ENCODE measurements at places on chromosomes 2 and 18.

DNA sequence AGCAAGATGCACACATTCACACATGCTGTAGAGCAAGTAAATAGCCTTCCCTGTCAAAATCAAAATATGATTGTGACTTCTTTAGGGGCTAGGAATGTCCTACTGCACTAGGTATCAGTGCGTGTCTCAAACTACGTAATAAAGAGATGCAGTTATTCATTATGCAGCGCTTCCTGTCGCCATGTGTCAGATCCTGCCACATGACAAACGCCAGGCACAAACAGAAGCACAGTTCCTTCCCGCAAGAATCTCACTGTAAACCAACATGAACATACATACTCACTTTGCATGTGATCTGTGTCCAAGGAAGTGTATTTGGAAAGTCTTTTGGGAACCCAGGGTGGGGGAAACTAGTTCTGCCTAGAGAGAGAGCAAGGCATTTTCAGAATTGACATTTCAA is 599.9 kb downstream of the RNF144A start:
- no peak for DNase-seq

GRCh38 chr2:212384027-212384426 is 154.6 kb downstream of the ERBB4 start:
- DNase-seq = no peak

- no peak for DNase-seq
These were observed 209.4 kb downstream of the CDH20 start for GRCh38 chr18:61542596-61542995.

- no peak for DNase-seq
These were observed 98.8 kb downstream of the ZBTB7C start for GRCh38 chr18:48310353-48310752.

DNA sequence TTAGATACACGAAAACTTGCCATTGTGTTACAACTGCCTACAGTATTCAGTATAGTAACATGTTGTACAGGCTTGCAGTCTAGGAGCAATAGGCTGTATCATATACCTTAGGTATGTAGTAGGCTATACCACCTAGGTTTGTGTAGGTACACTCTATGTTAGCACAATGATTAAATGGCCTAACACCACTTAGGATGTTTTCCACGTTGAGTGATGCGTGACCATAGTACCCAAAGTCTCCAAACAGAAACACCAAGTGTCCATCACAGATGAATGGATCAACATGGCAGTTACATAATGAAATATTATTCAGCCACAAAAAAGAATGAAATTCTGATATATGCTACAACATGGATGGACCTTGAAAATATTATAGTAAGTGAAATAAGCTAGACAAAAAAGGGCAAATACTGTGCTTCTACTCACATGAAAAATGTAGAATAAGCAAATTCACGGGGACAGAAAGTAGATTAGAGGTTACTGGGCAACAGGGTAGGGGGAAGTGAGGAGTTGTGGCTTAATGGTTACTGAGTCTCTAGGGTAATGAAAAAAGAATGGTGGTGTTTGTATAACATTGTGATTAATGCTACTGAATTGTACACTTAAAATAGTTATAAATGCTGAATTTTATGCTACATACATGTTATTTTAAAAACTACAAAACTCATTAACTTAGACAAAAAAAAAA is 62.6 kb downstream of the TMEM131 start:
- DNase-seq = no peak

GRCh38 chr18:24373328-24373727 is 24.3 kb downstream of the OSBPL1A start:
- DNase-seq = no peak

GRCh38 chr2:187638840-187639239 is 84.6 kb upstream of the TFPI start:
- no peak for DNase-seq

DNA sequence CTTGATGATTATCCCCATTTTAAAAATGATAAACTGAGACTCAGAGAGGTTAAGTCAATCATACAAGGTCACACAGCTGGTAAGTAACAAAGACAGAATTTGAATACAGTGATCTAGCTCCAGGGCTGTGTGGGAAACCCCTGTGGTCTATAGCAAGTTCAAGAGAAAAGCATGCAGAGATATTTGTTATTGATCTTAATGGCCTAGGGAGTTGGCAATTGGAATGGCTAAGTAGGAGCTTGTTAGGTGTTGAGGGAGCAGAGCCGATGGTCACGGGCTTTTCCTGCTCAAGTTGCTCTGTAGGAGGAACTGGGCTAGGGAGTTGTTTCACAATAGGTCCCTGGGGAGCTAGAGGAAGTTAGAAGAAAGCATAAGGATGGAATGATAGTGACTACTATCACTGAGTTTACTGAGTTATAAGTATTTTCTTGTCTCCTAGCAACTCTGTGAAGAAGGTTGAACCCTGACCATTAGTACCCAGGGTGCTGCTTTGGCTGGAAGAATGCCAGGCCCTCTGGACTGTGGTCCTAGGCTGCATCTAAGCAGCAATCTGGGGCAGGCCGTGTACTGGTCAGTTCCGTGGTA is 30.0 kb downstream of the RNF125 start:
- peak; percentile 22 for DNase-seq

DNA sequence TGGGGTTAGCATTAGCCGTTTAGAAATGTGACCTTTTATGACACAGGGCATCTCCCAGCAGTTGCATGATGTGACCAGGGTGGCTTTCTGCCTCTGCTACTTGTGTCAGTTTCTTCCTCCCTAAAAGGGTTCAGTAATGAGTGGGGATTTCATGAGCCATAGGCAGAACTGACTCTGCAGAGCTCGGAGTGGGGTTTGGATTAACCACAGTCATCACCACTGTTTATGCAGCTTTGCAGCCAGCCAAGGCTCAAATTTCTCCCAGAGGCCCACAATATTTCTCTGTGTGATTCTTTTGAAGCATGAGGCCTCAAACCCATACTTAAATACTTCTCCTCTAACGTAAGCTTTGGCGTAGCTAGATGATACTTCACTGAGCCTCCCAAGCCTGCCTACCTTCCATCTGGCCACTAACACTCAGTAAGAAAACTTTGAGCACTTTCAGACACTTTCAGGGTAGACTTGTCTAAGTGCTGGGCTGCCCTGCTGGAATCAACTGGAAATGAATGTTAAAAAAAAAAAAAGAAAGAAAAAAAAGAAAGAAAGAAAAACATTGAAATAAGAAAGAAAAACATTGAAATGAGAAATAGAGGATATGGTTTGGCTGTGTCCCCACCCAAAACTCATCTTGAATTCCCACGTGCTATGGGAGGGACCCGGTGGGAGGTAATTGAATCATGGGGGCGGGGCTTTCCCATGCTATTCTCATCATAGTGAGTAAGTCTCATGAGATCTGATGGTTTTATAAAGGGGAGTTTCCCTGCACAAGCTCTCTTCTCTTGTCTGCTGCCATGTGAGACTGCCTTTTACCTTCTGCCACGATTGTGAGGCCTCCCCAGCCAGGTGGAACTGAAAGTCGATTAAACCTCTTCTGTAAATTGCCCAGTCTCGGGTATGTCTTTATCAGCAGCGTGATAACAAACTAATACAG is 11.5 kb upstream of the LAPTM4A start:
- peak; percentile 91 for DNase-seq

DNA sequence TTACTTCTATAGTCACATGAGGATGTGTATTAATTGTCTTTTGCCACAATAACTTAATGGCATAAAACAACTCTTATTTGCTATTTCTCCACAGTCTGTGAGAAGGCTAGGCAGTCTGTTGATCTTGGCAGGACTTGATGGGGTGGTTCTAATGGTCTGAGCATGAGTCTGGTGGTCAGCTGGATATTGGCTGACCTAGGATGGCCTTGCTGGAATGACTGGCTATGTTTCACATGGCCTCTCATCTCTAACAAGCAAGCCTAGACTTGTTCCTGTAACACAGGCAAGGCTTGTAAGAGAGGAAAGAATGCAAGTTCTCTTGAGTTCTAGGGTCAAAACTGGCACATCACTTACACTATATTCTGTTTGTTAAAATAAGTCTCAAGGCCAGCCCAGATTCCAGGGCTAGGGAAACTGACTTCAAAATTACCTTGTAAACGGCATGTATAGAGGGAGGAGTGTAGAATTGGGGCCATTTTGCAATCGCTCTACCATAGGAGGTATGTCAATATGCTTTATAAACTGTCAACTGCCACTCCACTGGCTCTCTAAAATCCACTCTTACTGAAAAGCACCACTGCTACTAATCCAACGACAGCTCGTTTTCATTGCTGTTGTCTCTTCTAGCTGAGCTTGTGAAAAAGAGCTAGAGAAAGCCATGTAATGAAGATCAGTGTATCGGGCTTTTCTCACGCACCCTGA is 325.0 kb upstream of the PKDCC start:
- DNase-seq = no peak

DNA sequence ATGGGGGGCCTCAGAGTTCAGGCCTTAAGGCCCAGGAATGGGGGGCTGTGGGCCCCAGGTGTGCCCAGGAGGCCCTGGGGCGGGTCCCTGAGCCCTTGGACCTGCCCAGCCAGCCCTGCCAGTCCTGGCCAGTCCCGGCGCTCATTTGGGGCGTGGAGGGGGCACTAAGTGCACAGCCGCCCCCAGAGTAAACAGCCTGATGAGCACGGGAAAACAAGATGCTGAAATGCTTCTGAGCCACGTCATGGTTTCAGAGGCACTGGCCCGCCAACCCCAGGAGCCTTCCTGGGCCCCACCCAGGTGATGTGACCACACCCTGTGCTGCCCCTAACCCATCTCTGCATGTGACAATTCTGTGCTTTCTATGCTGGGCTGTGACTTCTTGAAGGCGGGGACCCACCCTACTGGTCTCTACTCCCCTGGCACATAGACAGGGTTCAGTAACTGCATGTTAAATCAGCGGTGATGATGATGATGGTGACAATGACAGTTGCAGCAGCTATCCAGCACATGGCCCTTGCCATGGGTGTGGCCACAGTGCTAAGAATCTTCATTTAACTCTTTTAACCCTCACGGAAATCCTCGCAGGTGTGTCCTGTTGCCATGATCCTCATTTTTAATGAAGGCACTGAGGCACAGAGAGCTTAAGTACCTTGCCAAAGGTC is 28.1 kb upstream of the ASPRV1 start:
- DNase-seq = no peak

DNA sequence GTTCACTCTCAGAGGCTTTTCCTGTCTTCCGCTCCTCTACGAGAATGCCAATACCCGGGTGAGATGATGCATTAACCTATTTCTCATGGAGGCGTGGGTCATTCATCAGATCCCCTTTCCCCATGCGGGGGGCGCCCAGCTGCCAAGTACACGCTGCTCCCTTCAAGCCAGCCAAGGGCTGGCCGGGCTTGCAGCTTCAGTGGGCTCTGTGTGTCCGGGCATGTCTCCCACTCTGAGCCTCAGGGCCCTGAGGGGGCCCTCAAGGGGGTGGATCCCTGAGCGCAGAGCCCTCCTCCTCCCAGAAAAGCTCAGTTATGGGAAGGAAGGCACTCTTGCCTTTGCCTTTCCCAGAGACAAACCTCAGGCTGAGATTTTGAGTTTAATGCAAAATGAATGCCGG is 431.8 kb upstream of the MYT1L start:
- DNase-seq = peak; percentile 47

GRCh38 chr2:138500592-138501424 is 762 bp upstream of the SPOPL start:
- no peak for DNase-seq

DNA sequence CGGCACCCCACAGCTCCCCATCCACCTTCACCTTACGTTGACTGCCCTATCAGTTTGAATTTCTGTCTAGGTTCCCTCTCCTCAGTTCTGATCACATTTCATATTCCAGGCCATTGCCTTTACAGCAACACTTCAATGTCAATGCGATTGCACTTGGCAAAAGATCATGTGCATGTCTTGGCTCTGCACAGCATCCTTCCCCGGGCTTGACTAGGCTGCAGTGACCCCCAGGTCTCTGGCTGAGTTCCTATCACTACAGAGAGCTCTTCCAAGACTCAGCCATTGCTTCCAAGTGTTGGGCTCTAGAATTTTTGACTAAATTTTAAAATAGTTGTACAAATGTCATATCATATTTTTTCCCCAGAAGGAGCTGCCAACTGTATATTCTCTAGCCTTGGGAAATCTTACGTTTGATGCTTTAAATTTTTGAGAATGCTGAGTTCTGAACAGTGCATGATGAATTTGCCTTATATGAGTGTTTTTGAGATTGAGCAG is 103.8 kb upstream of the NEDD4L start:
- DNase-seq = no peak

- DNase-seq = peak; percentile 44
These were observed 52.3 kb upstream of the ROCK2 start for GRCh38 chr2:11396467-11397445.

DNA sequence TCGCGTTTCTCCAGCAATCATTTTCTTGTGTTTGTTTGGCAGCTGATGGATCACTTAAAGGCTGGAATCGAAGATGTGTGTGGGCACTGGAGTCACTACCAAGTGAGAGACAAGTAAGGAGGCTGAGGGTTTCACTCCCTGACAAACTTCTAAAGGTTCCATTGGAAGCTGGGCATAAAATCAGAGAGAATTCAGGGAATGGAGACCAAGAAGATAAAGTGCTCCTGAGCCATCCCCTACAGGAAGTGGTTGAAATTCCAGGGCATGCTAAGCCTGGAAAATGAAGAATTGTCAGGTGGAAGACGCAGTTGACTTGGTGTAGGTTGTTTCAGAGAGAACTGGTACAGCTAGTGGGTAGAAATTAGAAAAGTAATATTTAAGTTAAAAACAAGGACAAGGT is 39.1 kb downstream of the SLC9A4 start:
- no peak for DNase-seq

DNA sequence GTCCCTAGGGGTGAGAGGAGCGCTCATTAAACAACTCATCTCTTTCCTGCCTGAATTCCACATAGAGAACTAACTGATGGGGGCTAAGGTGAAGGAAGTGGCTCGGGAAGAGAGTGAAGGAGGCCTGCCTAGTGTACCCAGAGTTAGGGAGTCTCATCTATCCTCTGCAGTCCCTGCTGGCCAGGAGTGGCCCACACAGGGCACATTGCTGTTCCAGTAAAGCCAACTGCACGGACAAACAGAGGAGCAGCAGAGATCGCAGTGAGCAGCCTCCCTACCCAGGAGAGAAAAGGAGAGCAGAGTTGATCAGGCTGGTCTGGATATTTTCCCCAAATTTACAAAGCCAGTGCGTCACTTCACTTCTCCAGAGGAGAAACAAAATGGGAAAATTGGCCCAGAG is 16.9 kb upstream of the FN1 start:
- no peak for DNase-seq

- DNase-seq = peak; percentile 88
These were observed 51.7 kb downstream of the NOP58 start for GRCh38 chr2:202317080-202317857.

GRCh38 chr18:62506495-62507143 is 16.2 kb upstream of the ZCCHC2 start:
- DNase-seq = no peak

DNA sequence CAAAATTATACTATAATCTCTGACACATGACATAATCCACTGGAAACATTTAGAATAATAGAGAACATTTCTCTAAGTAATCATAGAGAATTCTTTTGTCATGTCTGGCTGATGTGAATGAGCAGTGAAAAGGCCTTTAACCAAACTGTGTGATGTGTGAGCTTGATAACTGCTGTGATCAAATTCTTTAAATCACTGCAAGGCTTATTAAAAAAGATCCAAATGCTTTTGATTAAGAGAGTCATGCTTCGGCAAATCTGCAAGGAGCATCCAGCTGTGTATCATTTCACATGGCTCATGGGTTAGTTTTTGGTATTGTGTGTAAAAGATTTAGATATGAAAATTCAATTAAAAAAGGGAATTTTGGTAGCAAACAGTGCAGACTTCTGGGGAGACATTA is 58.6 kb upstream of the TFPI start:
- no peak for DNase-seq

- DNase-seq = no peak
These were observed 65.7 kb downstream of the REL start for GRCh38 chr2:60947056-60947455.
